WTC11 (cell line): ENCODE measurements at places on chromosomes 1 and 21. TPM values are rescaled to one million over a fixed set of nuclear protein-coding genes. Genes with fewer than 3 reads are reported as not detected.

Gene DMRTA2
- not detected in 3 replicates for total RNA-seq

Gene RXFP4
- not detected in 3 replicates for total RNA-seq

Gene VHLL
- total RNA-seq, result 0.39 TPM in 1 of 3 replicates, not detected in the others

DNA sequence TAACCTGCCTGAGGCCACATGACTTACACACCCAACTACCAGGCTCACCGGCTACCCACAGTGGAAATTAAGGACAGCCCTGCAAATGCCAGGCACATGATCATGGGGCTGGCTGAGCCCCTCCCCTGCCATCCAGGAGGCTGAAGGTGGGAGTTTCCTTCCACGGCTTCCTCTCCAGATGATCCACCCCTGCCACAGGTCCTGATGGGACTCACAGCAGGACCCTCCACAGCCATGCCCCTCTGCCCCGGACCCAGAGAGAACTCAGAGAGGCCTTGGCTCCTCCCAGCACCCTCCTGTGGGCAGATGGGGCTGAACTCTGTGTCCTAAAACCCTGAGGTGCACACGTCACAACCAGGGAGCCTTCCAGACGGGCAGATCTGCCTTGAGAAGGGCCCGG, 29.1 kb upstream of the CASZ1 start:
- no peak overlapping the region for H3K4me3 ChIP-seq
- no peaks in the 10 kb centered on the region for H3K27me3 ChIP-seq
- peaks cover 7% of the 10 kb centered on the region for H3K4me1 ChIP-seq

DNA sequence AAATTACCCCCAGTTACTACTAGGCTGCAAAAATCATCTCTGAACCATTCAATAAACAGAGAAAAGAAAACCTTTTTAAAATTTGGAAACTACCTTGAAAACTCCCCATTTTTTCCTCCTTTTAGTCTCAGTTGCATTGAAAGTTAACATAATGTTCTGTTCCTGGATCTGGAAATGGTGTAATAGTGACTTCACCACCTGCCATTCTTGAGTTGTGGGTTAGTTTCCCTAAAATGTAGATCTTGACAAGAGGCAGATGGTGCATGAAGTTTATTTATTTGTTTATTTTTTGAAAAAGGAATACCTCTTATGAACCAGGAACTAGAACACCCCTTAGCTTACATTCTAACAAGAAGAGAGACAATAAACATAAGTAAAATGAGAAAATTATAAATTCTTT, 72.8 kb downstream of the ATF6 start:
- no peaks in the 10 kb centered on the region for H3K4me1 ChIP-seq
- H3K27me3 ChIP-seq, result no peaks in the 10 kb centered on the region
- no peak overlapping the region for H3K4me3 ChIP-seq
- H3K27ac ChIP-seq, result no peak overlapping the region

GRCh38 chr21:41364308-41364707, 2.5 kb downstream of the MX2 start:
- H3K36me3 ChIP-seq, result no peaks in the 10 kb centered on the region
- no peak for DNase-seq
- H3K27ac ChIP-seq, result no peak overlapping the region
- no peaks in the 10 kb centered on the region; the same call in 1 of the 2 replicates for H3K27me3 ChIP-seq
- peaks cover 19% of the 10 kb centered on the region for H3K4me1 ChIP-seq

DNA sequence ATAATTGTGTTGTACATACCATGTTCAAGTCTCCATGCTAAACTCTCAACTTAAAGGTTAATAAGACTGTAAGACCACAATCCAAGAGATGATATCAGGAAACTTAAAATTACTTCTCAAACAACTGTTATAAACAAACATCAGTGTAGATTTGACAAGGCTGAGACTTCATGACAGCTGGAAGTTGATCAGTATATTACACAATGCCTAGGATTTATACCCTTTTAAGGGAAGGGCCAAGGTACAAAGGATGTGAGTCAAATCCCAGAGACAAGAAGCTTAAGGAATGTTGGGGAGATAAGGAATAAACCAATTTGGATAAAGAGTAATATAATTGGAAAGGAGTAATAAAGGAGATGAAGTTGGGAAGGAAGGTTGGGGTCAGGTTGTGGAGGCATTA, 98.8 kb downstream of the LBR start:
- H3K4me1 ChIP-seq, result no peaks in the 10 kb centered on the region
- H3K36me3 ChIP-seq, result no peaks in the 10 kb centered on the region
- no peaks in the 10 kb centered on the region; the same call in 1 of the 2 replicates for H3K27me3 ChIP-seq
- H3K27ac ChIP-seq, result no peak overlapping the region

- H3K27me3 ChIP-seq, result peaks cover 3% of the 10 kb centered on the region; the same call in 1 of the 2 replicates
- H3K4me1 ChIP-seq, result peaks cover 12% of the 10 kb centered on the region
- peaks cover 23% of the 10 kb centered on the region for H3K36me3 ChIP-seq
- no peak overlapping the region for H3K27ac ChIP-seq
- no peak overlapping the region for H3K4me3 ChIP-seq
These were observed 181.4 kb upstream of the TMEM51 start for GRCh38 chr1:14972107-14972506.

DNA sequence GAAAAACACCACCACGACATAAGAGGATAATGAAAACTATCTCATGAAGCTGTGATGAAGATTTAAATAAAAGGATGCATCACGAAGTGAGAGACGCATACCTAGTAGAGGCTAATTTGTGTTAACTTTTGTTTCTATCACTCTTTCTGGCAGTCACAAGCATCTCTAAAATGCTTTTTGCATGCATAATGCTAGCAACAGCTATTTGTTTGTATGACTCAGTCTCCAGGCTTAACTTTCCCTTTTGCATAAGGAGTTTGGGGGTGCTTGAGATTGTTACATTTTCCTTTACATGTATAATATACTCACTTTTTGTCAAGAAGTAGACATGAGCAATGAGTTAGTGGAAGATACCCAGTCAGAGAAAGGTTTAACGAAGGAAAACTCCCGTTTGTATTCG, 385.4 kb downstream of the DISC1 start:
- H3K27me3 ChIP-seq, result no peaks in the 10 kb centered on the region
- DNase-seq, result no peak
- H3K4me3 ChIP-seq, result no peak overlapping the region
- no peak overlapping the region for H3K27ac ChIP-seq
- H3K36me3 ChIP-seq, result no peaks in the 10 kb centered on the region; the same call in 1 of the 2 replicates
- H3K4me1 ChIP-seq, result peaks cover 51% of the 10 kb centered on the region

- H3K27ac ChIP-seq, result no peak overlapping the region
- H3K36me3 ChIP-seq, result no peaks in the 10 kb centered on the region
- no peaks in the 10 kb centered on the region for H3K27me3 ChIP-seq
- no peak overlapping the region for H3K4me3 ChIP-seq
These were observed 363.5 kb upstream of the USP24 start for GRCh38 chr1:55578646-55579045.

DNA sequence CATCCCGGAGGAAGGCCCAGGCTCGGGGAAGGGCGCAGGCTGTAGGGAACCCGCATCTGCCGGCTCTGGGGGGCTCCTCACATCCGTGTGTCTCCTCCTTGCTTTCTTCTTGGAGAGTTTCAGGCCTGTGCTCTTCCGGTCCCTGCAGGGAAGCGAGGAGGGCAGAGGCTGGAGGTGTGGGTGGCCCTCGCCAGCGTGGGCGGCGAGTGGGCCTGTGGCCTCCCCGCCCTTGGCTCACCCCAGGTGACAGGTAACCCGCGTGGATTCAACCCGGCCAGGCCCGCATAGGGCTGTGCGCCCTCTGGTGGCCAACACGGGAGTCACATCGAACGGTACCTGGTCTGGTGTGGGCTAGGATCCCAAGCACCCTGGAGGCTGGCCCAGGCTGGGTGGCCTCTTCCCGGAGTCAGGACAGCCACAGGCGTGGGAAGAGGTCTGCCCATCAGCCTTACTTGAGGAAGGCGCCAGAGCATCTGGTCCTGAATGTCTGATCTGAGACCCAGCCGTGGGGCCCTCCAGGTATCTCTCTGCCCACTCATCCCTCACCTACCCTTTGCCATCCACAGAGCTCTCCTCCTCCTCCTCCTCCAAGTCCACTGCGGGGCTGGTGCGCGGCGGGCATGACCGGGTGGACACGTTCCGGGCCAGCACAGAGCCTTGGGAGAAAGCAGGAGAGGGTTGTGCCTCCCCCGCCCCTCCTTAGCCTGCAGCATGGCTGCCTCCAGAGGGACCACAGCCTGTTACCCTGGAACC, 9.6 kb upstream of the TNFRSF25 start:
- no peak overlapping the region for H3K4me3 ChIP-seq
- no peaks in the 10 kb centered on the region for H3K27me3 ChIP-seq
- peak; percentile 80 for DNase-seq
- H3K4me1 ChIP-seq, result peaks cover 34% of the 10 kb centered on the region
- no peak overlapping the region for H3K27ac ChIP-seq
